ENCODE measurements at places on chromosomes 1 and 21.

- H3K27ac ChIP-seq = no peak overlapping the region
- H3K36me3 ChIP-seq = peaks cover 4% of the 10 kb centered on the region
- H3K27me3 ChIP-seq = no peaks in the 10 kb centered on the region
- no peaks in the 10 kb centered on the region for H3K4me1 ChIP-seq
- no peak for DNase-seq
- no peak overlapping the region for H3K4me3 ChIP-seq
Observed at GRCh38 chr21:25999921-26000582, 170.5 kb downstream of the APP start.

DNA sequence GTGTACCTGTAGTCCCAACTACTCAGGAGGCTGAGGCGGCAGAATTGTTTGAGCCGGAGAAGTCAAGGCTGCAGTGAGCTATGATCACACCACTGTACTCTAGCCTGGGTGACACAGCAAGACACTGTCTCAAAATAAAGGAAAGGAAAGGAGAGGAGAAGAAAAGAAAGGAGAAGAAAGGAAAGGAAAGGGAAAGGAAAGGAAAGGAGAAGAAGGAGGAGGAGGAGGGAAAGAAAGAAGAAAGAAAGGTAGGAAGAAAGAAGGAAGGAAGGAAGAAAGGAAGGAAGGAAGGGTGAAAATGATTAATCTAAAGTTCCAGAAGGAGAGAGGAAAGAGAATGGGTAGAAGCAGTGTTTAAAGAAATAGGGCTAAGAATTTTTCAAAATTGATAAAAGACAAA lies 12.2 kb downstream of the SPOCD1 start:
- no peaks in the 10 kb centered on the region for H3K27me3 ChIP-seq
- H3K4me3 ChIP-seq = no peak overlapping the region

GRCh38 chr1:3155056-3155925 lies 86.3 kb downstream of the PRDM16 start:
- H3K27me3 ChIP-seq = no peaks in the 10 kb centered on the region
- no peak overlapping the region for H3K27ac ChIP-seq
- H3K4me1 ChIP-seq = peaks cover 4% of the 10 kb centered on the region
- H3K36me3 ChIP-seq = no peaks in the 10 kb centered on the region
- no peak for DNase-seq

DNA sequence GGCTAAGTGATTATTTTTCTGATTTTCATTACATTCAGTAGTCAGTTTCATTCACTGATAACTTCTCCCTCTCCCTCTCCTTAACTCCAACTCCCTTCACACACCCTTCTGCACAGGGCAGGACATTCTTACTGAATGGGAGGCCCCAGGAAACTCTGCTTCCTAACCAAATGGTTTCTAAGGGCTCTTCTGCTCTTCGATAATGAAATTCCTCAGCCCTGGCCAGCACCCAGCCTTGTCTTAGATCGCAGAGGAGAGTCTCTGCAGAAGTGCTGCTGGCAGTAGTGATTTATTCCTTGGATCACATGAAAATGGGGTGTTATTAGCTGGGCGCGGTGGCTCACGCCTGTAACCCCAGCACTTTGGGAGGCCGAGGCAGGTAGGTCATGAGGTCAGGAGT lies 16.4 kb downstream of the PLEKHM2 start:
- H3K27ac ChIP-seq = no peak overlapping the region
- H3K4me3 ChIP-seq = no peak overlapping the region
- H3K4me1 ChIP-seq = peaks cover 20% of the 10 kb centered on the region
- H3K27me3 ChIP-seq = no peaks in the 10 kb centered on the region

GRCh38 chr1:36350659-36351226 lies 27.3 kb upstream of the EVA1B start:
- H3K27me3 ChIP-seq = no peaks in the 10 kb centered on the region
- peak overlapping the region; percentile 40 for H3K4me3 ChIP-seq
- peaks cover 47% of the 10 kb centered on the region for H3K4me1 ChIP-seq
- H3K36me3 ChIP-seq = peaks cover 26% of the 10 kb centered on the region
- peak overlapping the region; percentile 98 for H3K27ac ChIP-seq

DNA sequence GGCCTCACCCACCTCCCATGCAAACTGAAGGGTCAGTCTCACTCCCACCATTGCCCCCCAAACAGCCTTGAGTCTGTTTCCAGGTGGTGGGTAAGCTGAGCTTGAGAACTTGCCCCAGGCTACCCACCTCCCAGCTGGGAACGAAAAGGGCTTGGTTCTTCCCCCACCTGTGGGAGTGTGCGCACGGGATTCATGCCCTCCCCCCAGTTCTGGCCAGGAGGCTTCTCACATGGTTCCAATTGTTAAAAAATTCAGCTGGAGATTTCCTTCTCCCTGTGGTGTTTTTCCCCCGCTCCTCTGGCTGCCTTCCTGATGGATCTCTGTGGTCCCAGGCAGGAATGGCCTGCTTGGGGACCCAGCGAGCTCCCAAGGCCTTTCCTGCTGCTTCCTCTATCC lies 81.8 kb upstream of the C21orf91 start:
- no peaks in the 10 kb centered on the region for H3K4me1 ChIP-seq
- no peak overlapping the region for H3K27ac ChIP-seq
- DNase-seq = no peak
- H3K36me3 ChIP-seq = no peaks in the 10 kb centered on the region

DNA sequence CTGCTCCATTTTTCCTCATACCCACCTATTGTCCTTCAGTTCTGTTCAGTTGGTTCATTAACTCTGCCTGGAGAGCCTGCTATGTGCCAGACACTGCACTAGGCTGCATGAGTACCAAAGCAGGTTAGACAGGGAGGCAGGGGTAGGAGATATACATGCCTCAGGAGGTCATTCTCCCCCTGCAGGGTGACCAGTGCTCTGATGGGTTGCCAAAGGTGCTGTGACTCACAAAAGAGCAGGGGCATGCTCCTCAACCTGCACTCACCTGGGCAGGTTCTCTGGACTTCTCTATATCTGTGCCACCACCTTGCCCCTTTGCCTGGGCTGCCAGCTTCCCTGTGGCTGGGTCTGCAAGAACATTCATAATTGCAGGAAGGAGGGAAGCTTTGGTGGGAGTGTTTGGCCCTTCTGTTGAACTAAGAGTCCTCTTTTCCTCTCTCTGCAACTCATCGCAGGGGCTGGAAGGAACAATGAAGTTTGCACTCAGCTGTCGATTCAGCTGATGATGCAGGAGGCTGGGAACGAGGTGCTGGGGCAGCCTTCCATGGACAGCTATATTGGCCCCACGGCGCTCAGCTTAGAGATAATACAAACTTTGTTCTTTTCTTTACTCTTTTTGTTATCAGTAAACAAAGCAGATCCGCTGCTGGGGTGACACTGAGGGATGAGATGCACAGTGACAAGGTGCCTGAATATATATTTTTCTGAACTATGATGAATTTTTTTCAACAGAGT lies 356.4 kb upstream of the PLXNA2 start:
- H3K27ac ChIP-seq = no peak overlapping the region
- no peaks in the 10 kb centered on the region for H3K36me3 ChIP-seq
- H3K4me1 ChIP-seq = peaks cover 5% of the 10 kb centered on the region
- H3K4me3 ChIP-seq = no peak overlapping the region
- no peaks in the 10 kb centered on the region for H3K27me3 ChIP-seq
- no peak for DNase-seq

DNA sequence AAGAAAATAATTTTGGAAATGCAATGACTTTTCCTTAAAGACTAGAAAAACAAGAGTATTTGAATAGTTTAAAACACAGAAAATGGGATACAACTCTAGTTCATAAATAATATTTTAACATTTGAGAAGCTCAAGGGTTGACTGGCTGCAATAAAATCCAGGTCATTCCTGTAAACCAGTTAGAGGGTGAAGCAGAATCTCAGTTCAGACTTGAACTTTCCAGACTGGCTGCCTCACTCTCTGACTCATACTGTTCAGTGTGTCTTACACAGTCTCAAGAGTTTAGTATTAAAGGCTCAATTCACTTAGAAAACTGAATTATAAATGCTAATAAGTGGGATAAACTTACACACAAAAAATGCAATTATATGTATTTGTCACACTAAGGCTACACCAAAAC lies 89.9 kb downstream of the RAVER2 start:
- peak; percentile 67 for DNase-seq
- H3K27ac ChIP-seq = peak overlapping the region; percentile 27
- no peaks in the 10 kb centered on the region for H3K27me3 ChIP-seq
- peaks cover 4% of the 10 kb centered on the region for H3K4me1 ChIP-seq
- no peak overlapping the region for H3K4me3 ChIP-seq

- H3K27me3 ChIP-seq = peaks cover 8% of the 10 kb centered on the region
- H3K27ac ChIP-seq = no peak overlapping the region
- no peaks in the 10 kb centered on the region for H3K4me1 ChIP-seq
- no peaks in the 10 kb centered on the region for H3K36me3 ChIP-seq
- no peak for DNase-seq
Observed at GRCh38 chr1:54619749-54620148, 3.6 kb downstream of the FAM151A start.

- peak overlapping the region; percentile 84 for H3K4me3 ChIP-seq
- peaks cover 6% of the 10 kb centered on the region for H3K4me1 ChIP-seq
- no peaks in the 10 kb centered on the region for H3K27me3 ChIP-seq
- H3K36me3 ChIP-seq = no peaks in the 10 kb centered on the region
- H3K27ac ChIP-seq = peak overlapping the region; percentile 100
Observed at GRCh38 chr1:91022518-91022929, 689 bp upstream of the ZNF644 start.

- H3K4me1 ChIP-seq = no peaks in the 10 kb centered on the region
- peak; percentile 72 for DNase-seq
- H3K27me3 ChIP-seq = no peaks in the 10 kb centered on the region
- H3K36me3 ChIP-seq = no peaks in the 10 kb centered on the region
Observed at GRCh38 chr1:34199927-34200326, 23.2 kb downstream of the C1orf94 start.

DNA sequence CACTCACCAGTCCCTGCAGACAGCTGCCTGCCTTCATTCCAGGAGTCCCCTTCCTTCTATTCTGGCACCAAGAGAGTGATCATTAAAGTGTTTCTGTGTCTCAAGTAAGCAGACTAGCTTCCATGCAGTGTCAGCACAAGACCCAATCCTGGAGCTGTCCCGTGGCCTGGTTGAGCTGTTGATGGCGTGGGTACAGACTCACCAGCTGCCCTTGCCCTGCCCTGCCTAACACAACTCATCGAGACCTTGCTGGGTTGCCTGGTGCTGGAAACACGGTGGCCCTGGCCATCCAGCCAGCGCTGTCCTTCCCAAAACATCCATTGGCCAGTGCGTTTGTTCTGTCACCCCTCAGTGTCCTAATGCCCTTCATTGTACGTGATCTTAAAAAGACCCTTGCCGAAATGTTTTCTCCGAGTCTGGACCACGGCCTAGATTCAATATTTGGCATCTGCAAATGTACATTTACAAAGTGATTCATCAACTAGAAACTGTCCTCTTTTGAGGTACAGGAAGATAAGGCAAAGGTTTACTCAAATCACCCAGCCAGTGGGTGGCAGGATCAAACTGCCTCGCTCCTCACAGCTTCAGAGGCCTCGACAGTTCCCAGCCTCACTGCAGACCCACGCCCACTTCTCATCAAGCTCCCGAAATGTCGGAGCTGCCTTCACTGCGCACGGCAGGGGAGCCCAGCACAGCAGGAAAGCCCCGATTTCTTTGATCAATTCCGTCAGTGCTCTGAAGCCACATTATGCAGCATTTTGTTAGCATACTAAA lies 494.2 kb downstream of the KIF26B start:
- H3K4me1 ChIP-seq = no peaks in the 10 kb centered on the region
- no peak overlapping the region for H3K27ac ChIP-seq
- no peak for DNase-seq
- H3K36me3 ChIP-seq = no peaks in the 10 kb centered on the region

DNA sequence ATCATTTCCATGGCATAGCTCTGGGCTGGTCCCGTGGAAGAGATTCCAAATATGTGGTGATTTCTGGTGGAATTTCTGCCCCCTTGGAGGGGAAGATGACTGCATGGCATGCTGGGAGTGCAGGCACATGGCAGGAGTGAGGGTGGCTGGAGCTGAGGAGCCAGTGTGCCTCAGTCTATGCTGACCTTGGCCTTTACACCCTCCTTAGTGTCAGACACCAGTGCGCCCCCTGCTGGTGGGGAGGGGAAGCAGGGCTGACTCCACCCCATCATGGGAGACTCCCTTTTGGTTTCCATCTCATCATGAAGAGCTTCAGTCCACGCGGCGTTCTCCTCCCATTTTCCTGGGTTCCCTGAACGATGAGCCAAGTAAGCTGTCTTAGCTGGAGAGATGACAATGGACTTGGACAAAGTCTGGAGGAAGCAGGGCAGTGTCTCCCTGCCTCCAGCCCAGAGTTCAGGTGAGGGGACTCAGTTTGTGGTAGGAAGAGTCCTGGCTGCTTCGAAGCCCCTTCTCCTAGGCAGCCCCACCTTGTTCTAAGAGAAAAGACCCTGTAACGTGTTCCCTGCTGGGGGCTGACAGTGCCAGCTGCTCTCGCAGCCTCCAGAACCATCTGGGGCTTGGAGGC lies 10.3 kb downstream of the ALX3 start:
- no peak overlapping the region for H3K4me3 ChIP-seq
- peaks cover 13% of the 10 kb centered on the region for H3K36me3 ChIP-seq
- no peak for DNase-seq
- peaks cover 25% of the 10 kb centered on the region for H3K4me1 ChIP-seq

DNA sequence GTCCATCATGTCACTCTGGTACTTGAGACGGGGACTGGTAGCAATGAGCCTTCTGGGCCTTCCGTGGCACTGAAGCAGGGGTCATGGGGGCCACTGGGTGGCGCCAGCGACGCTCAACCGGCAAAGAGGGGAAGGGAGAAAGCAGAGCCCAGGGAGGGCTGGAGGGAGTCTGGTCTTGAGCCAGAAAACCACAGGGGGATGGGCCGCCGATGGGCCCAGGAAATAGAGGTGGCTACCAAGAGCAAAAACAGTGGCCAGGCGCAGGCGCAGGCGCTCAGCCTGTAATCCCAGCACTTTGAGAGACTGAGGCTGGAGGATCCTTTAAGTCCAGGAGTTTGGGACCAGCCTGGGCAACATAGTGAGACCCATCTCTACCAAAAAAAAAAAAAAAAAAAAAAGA lies 21.8 kb downstream of the EXOC8 start:
- no peaks in the 10 kb centered on the region for H3K4me1 ChIP-seq
- no peak overlapping the region for H3K27ac ChIP-seq
- DNase-seq = no peak
- no peaks in the 10 kb centered on the region for H3K36me3 ChIP-seq
- no peak overlapping the region for H3K4me3 ChIP-seq
- H3K27me3 ChIP-seq = no peaks in the 10 kb centered on the region

DNA sequence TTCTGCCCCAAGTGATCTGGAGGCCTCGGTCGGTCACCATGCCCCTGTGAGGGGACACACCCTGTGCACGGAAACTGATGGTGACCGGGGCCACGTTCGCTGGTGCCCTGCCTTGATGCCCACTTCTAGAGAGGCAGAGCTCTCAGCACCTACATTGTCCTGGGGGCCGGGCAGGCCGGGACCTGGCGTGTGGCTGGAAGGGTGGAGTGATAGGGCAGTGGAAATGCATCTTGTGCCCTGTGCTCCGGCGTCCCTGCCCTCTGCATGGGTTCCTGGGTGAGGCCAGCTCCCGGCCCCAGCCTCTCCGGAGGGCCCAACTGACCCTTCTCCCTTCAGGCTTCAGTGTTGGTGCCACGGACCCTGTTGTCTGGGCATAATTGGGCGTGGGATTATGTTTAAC lies 11.0 kb upstream of the UMODL1 start:
- no peak overlapping the region for H3K4me3 ChIP-seq
- peaks cover 26% of the 10 kb centered on the region for H3K27me3 ChIP-seq
- DNase-seq = no peak
- no peak overlapping the region for H3K27ac ChIP-seq
- peaks cover 25% of the 10 kb centered on the region for H3K4me1 ChIP-seq

- H3K4me3 ChIP-seq = no peak overlapping the region
- no peaks in the 10 kb centered on the region for H3K27me3 ChIP-seq
- H3K36me3 ChIP-seq = no peaks in the 10 kb centered on the region
- DNase-seq = no peak
Observed at GRCh38 chr1:53585565-53585964, 126.4 kb downstream of the DMRTB1 start.

- no peak overlapping the region for H3K4me3 ChIP-seq
- no peaks in the 10 kb centered on the region for H3K36me3 ChIP-seq
- peaks cover 10% of the 10 kb centered on the region for H3K4me1 ChIP-seq
- no peak overlapping the region for H3K27ac ChIP-seq
- no peaks in the 10 kb centered on the region for H3K27me3 ChIP-seq
Observed at GRCh38 chr1:52706136-52706670, 8.1 kb upstream of the COA7 start.

All from astrocyte (in vitro differentiated cells and primary cell).